Thyroid gland (tissue), 4 donors: ENCODE measurements at places on chromosomes 16 and 17. TPM values are rescaled to one million over a fixed set of nuclear protein-coding genes. Genes with fewer than 3 reads are reported as not detected.

DNA sequence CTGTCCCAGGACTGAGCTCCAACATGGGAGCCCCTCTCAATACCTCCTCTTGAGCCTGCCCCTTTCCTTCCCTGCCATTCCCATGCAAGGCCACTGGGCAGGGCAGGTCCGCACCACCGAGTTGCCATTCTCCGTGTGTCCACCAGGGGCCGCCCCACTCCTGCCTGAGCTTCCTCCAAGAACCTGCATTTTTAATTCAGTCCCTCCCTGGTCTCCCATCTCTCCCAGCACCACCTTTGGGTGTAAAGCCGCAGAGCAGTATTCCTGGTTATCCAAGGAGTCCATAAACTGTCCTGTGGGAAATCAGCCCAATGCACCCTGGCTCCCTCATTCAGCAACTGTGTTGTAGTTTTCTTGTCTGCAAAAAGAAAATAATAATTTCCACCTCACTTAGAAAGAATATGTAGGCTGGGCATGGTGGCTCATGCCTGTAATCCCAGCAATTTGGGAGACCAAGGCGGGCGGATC is 15.9 kb upstream of the ANKRD40CL start:
- no peaks in the 10 kb centered on the region for H3K36me3 ChIP-seq
- H3K27me3 ChIP-seq: no peaks in the 10 kb centered on the region
- peak; percentile 85 for DNase-seq

GRCh38 chr17:18377437-18378204 is at the start of gene EVPLL:
Gene EVPLL, plus strand, starts transcription at chr17:18377778. Its CDS starts 3,160 bp downstream, at chr17:18380938.
- H3K27ac ChIP-seq: peak within 1 kb of the TSS; percentile 89
- DNase-seq: peak; percentile 90
- no peaks in the 10 kb centered on the region for H3K36me3 ChIP-seq
- no peaks in the 10 kb centered on the region for H3K27me3 ChIP-seq

GRCh38 chr16:20774703-20775362 is 11.0 kb downstream of the ACSM3 start:
- H3K27ac ChIP-seq: no peak overlapping the region
- no peak overlapping the region for H3K4me3 ChIP-seq
- no peaks in the 10 kb centered on the region for H3K4me1 ChIP-seq
- peak; percentile 56 for DNase-seq
- no peaks in the 10 kb centered on the region for H3K27me3 ChIP-seq

- H3K27ac ChIP-seq: no peak within 1 kb of the TSS
- H3K4me3 ChIP-seq: peak within 1 kb of the TSS; percentile 21
- peaks cover 13% of the 10 kb centered on the region for H3K4me1 ChIP-seq
- no peak for DNase-seq
Measured at GRCh38 chr17:74924250-74924948, at the start of gene OTOP2. Gene OTOP2, plus strand, starts transcription at chr17:74924273. Its CDS starts 360 bp downstream, at chr17:74924633.

DNA sequence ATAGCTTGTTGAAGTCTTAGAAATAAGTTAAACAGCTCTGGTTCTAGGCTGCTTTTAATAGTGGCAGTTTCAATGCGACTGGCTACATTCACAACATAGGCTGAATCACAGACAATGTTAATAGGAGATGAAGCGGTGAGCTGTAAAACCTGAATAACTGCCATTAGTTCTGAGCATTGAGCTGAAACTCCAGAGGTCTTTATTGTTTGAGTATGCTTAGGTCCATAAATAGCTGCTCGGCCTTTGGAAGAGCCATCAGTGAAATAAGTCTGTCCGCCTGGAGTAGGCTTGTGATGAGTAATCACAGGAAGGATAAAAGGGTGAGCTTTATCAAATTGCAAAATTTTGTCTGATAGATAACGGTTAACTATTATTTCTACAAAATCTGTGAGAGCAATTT is 9.4 kb upstream of the ZNF689 start:
- no peak overlapping the region for H3K4me3 ChIP-seq
- no peak overlapping the region for H3K27ac ChIP-seq
- H3K27me3 ChIP-seq: no peaks in the 10 kb centered on the region
- H3K4me1 ChIP-seq: no peaks in the 10 kb centered on the region
- no peaks in the 10 kb centered on the region for H3K36me3 ChIP-seq

DNA sequence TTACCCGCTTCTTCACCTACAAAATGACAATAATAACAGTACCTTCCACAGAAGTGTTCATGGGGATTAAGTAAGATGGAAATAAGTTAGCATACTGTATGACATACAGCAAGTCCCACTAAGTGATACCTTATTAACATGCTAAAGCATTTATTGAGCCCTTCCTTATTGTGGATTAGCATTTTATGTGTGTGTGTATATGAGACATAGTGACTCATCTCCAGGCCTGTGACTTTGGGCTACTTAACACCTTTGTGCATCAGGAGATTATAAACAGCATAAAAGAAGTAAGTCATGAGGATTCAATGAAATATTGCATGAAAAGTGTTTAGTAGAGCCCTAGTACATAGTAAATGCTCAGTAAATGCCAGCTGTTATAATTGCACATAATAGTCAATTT is 52.9 kb downstream of the CA10 start:
- DNase-seq: no peak
- no peaks in the 10 kb centered on the region for H3K4me1 ChIP-seq
- H3K27ac ChIP-seq: no peak overlapping the region
- H3K36me3 ChIP-seq: no peaks in the 10 kb centered on the region

GRCh38 chr17:18262641-18263040 is 2.2 kb downstream of the MIEF2 start:
- H3K4me3 ChIP-seq: no peak overlapping the region
- H3K4me1 ChIP-seq: peaks cover 36% of the 10 kb centered on the region
- no peak overlapping the region for H3K27ac ChIP-seq
- no peaks in the 10 kb centered on the region for H3K27me3 ChIP-seq
- H3K36me3 ChIP-seq: peaks cover 27% of the 10 kb centered on the region

- no peaks in the 10 kb centered on the region for H3K36me3 ChIP-seq
- H3K4me3 ChIP-seq: no peak overlapping the region
- DNase-seq: no peak
- H3K4me1 ChIP-seq: peaks cover 46% of the 10 kb centered on the region
Measured at GRCh38 chr17:40561871-40562611, 3.2 kb downstream of the CCR7 start.

DNA sequence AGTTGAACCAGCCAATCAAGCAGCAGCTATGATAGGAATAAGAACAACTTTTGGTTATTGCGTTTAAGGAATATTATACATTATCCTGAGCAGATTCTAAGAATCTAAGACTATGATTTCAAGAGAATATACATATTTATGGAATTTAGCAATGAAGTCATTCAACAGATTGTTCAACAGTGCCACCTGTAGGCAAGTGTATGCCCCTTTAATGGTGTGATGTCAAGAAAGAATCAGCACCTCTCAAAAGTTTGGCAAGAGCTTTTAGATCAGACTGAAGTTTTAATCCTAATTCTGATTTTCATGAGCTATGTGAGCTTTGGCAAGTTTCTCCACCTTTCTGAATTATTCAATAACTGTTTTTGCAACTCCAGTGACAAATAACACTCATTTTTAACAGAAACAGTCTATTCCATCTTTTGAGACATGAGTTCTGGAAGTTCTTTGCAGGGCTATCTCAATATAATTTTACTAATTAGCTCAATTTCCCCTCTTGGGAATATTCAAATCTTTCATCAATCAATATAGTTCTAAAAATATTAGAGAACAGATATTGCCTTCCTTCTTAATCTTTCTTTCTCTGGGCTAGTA is 474.3 kb upstream of the TOM1L1 start:
- no peak overlapping the region for H3K4me3 ChIP-seq
- no peaks in the 10 kb centered on the region for H3K27me3 ChIP-seq
- DNase-seq: no peak
- H3K4me1 ChIP-seq: peaks cover 9% of the 10 kb centered on the region
- H3K36me3 ChIP-seq: no peaks in the 10 kb centered on the region

- no peaks in the 10 kb centered on the region for H3K27me3 ChIP-seq
- DNase-seq: no peak
- no peak overlapping the region for H3K4me3 ChIP-seq
Measured at GRCh38 chr17:33905338-33905800, 349.7 kb upstream of the CCL2 start.

GRCh38 chr17:47822785-47823184 is 1.2 kb upstream of the OSBPL7 start:
- H3K4me1 ChIP-seq: peaks cover 7% of the 10 kb centered on the region
- no peak overlapping the region for H3K4me3 ChIP-seq
- no peak for DNase-seq
- no peak overlapping the region for H3K27ac ChIP-seq

- no peaks in the 10 kb centered on the region for H3K4me1 ChIP-seq
- H3K27ac ChIP-seq: no peak overlapping the region
- no peaks in the 10 kb centered on the region for H3K27me3 ChIP-seq
- no peaks in the 10 kb centered on the region for H3K36me3 ChIP-seq
- no peak for DNase-seq
Measured at GRCh38 chr16:77834635-77835540, 46.5 kb downstream of the VAT1L start.

- no peak for DNase-seq
- H3K27ac ChIP-seq: no peak overlapping the region
- no peaks in the 10 kb centered on the region for H3K27me3 ChIP-seq
Measured at GRCh38 chr16:83300326-83300725, 507.5 kb upstream of the HSBP1 start.

GRCh38 chr16:6192984-6193383 is 1095.4 kb upstream of the EEF2KMT start:
- no peaks in the 10 kb centered on the region for H3K4me1 ChIP-seq
- H3K27ac ChIP-seq: no peak overlapping the region
- no peaks in the 10 kb centered on the region for H3K36me3 ChIP-seq

GRCh38 chr16:30649725-30650368 is 913 bp upstream of the PRR14 start:
- H3K36me3 ChIP-seq: peaks cover 18% of the 10 kb centered on the region
- H3K27ac ChIP-seq: peak overlapping the region; percentile 88
- peaks cover 14% of the 10 kb centered on the region for H3K4me1 ChIP-seq
- H3K27me3 ChIP-seq: no peaks in the 10 kb centered on the region

HSD3B7 gene
- total RNA-seq: 8.5 TPM

SMIM5 gene
- total RNA-seq: 11.7 TPM

FTO gene
- 125 TPM for total RNA-seq

AP1G1 gene
- total RNA-seq: 74.0 TPM

SPNS2 gene
- total RNA-seq: 7.9 TPM

MED9 gene
- total RNA-seq: 29.6 TPM

NOS2 gene
- not detected for total RNA-seq
